ENCODE measurements at places on chromosomes 4 and X.

DNA sequence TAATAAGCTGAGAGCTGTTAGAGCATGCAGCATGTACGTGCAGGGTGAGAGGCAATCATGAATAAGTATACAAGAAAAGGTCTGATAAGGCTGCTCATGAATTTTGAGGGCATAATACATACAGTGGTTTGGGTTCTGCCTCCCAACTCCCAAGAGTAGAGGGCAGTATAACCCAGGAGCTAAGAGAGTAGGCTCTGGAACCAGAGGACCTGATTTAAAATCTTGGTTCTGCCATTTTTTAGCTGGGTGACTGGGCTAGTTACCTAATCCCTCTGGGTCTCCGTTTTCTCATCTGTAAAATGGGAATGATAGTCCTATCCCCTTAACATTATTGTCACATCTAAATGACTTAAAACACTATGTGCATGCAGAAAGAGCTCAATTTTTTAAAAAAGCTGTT is 85.3 kb downstream of the LNX1 start:
- no peak for DNase-seq

DNA sequence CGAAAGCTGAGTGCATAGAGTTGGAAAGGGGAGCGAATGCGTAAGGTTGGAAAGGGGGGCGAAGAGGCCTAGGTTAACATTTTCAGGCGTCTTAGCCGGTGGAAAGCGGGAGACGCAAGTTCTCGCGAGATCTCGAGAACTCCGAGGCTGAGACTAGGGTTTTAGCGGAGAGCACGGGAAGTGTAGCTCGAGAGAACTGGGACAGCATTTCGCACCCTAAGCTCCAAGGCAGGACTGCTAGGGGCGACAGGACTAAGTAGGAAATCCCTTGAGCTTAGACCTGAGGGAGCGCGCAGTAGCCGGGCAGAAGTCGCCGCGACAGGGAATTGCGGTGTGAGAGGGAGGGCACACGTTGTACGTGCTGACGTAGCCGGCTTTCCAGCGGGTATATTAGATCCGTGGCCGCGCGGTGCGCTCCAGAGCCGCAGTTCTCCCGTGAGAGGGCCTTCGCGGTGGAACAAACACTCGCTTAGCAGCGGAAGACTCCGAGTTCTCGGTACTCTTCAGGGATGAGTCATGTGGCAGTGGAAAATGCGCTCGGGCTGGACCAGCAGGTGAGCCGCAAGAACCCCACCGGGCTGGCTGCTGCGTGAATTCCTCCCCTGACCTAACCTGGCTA is at the start of gene DDX3X:
TSS of gene DDX3X (plus strand) at position 419 of the 619 bp plus-strand sequence. CDS start at position 510, 91 bp downstream.
- peak; percentile 87 for DNase-seq

DNA sequence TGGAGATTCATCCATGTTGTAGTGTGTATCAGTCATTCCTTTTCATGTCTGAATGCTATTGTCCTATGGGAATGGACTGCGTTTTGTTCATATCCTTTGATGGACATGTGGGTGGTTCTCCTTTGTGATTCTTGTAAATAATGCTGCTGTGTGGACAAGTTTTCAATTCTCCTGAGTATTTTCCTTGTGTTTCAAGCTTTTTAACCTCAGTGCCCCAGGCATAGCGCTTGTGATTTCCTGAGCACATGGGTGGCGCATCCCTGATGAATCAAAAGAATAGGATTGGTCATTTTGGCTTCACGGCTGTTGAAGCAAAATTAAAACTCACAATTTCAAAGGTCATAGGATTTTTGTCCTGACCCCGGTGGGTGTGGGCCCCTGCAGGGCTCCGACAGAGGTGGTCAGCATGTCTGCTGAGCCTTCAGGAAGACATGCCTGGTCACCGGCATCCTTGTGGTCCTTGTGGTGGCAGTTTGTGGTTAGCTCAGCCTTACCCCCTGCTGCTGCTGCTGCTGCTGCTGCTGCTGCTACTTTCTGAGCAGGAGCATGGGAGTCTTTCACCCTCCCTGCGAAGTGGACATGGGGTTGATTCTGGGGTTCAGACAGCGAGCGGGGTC is 30.0 kb downstream of the SHROOM2 start:
- DNase-seq = no peak

- DNase-seq = no peak
These were observed 56.8 kb downstream of the SMIM20 start for GRCh38 chr4:25970691-25971432.

DNA sequence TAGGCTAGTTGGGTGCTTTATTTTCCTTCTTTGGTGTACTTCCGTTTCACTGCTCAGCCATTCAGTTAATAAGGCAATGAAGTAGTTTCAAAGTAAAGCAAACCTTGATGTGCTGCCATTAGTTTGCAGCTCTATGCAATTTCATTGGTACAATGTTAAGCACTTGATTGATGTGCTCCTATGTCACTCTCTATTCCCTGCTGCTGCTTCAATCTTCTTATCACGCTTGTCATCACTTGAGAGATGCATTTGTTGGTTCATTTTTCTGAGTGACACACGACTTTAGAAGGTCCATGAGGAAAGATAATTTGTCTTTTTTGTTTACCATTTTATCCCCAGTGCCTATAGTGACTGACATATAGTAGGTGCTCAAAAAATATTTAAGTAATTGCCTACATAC is 871.0 kb upstream of the PABPC4L start:
- DNase-seq = no peak

DNA sequence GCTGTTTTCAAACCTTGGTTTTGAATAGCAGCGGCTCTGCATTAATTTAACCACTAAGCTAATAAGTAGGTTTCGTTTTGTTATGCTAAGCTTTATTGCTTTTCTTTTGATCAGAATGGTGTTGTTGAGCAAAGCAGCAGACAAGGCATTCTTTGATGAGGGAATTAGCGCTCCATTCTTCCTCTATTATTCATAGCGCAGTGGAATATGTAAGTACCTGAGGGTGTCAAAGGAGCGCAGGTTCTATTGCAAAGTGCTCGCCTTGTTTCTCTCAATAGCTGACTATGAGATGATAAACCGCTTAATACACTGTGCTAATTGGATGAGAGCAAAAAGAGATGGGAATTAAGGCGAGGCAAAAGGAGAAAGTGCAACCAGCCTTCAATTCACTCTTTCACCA is 16.3 kb downstream of the ARX start:
- no peak for DNase-seq

- no peak for DNase-seq
These were observed 7.1 kb upstream of the DCUN1D4 start for GRCh38 chr4:51835855-51836254.

DNA sequence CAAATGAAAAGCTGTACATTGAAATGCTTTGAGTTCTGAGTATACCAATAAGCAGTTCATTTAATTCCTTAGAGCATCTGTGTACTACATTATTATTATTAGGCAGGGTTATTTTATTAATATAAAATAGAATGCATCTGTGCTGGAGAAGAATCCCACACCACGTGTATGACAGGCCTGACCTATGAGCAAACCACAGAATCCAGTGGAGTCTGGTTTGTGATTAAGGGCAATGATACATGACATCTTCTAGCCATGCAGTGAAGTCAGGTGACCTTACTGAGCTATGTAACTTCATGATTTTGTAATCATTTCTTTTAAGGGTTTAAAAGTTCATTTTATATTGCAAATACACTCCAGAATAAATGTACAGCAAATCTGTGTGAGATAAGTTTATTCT is 1165.0 kb upstream of the TENM3 start:
- DNase-seq = no peak

- no peak for DNase-seq
These were observed 287.4 kb downstream of the TECRL start for GRCh38 chr4:64121803-64122202.

DNA sequence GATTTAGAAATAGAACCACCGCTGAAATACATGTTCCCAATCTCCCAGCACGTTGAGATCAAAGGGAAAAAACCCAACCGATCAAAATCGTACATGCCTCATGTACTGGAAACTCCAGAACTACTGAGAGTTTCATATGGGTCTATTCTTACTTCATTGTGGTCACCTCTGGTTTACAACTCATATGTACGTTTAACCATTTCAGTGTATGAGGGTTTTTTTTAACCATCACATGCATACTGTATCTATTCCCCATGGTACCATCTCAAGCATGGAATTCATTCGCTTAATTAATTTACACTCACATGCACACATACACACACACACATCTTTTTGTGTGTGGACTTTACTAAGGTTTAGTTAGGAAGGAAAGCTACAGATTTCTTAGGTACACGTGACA is 46.0 kb upstream of the CLNK start:
- no peak for DNase-seq

- DNase-seq = peak; percentile 24
These were observed 1.7 kb downstream of the PLAC8 start for GRCh38 chr4:83112678-83113428.
